Activated naive CD4-positive, alpha-beta T cell treated with anti-CD3 and anti-CD28 coated beads, Interleukin-2, amount 10 ng/mL, durations not matched to agents 7 days and 5 days (primary cell): ENCODE measurements at places on chromosomes 2 and 18.
A peak's percentile ranks its signal among the peaks of the same experiment; 100 is the strongest.

DNA sequence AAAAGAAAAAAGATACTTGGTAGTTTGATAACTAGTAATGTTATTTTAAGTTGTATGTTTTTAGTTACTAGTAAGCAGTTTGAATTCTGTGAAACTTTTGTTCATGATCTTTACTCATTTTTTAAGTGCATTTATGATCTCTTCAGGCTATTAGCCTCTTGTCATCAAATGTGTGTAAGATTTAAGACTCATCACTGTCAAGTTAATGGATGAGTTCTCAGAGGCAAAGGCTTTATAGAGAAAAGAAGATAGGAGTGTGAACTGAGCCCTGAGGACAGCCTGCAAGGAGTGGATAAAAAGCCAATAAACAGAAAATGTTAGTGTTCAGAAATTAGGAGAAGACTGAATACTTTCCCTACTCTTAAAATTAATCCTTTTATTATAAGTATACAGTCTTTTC lies 13.5 kb downstream of the NDUFV2 start:
- H3K36me3 ChIP-seq, result peaks cover 43% of the 10 kb centered on the region
- peak overlapping the region; percentile 100 for H3K27ac ChIP-seq
- H3K4me1 ChIP-seq, result peaks cover 82% of the 10 kb centered on the region
- no peaks in the 10 kb centered on the region for H3K27me3 ChIP-seq
- DNase-seq, result no peak
- peak overlapping the region; percentile 50 for H3K4me3 ChIP-seq

- H3K4me3 ChIP-seq, result no peak overlapping the region
- no peaks in the 10 kb centered on the region for H3K36me3 ChIP-seq
- no peak for DNase-seq
- no peak overlapping the region for H3K27ac ChIP-seq
Measured at GRCh38 chr2:99545604-99546003, 55.8 kb upstream of the REV1 start.

DNA sequence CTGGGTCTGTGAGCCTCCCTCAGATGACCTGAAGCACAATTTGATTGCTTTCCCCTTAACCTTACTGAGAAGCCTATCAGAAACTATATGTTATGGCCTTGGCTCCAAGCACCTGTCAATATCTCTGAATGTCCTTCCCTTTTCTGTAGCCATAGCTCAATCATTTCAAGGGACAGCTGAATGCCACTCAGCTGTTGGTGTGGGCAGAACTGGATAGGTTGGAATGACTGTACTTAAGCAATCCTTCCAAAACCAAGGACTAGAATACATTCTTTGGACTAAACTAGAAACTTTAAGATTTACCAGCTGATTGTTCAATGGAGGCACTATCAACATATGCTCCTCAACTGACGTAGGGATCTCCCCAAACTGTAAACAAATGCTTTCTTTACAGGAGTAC lies 159.4 kb downstream of the THADA start:
- H3K4me3 ChIP-seq, result no peak overlapping the region
- H3K36me3 ChIP-seq, result peaks cover 19% of the 10 kb centered on the region
- no peaks in the 10 kb centered on the region for H3K4me1 ChIP-seq
- no peak overlapping the region for H3K27ac ChIP-seq
- H3K27me3 ChIP-seq, result no peaks in the 10 kb centered on the region

DNA sequence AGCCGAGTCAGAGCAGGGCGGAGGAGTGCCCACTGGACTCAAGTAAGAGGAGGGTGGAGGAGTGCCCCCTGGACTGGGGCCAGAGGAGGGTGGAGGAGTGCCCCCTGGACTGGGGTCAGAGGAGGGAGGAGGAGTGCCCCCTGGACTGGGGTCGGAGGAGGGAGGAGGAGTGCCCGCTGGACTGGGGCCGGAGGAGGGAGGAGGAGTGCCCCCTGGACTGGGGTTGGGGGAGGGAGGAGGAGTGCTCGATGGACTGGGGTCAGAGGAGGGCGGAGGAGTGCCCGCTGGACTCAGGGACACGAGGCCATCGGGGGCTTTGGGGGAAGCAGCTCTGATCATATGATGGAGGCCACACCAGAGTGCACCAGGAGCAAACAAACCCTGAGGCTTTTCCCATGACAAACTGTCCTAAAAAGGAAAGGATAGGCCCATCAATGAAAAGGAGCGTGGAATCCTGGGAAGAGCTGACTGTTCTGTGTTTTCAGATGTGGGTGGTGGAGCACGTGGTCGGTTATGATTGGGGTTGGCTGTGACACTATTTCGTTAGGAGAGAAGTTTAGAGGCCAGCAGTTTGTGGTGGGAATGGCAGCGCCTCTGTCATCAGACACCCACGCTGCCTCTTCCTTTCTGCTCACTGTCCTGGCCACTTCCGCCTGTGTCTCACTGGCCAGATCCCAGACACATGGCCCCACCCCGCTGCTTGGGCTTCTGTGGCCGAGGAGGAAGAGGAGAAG lies 24.5 kb upstream of the HPCAL1 start:
- H3K27me3 ChIP-seq, result peaks cover 61% of the 10 kb centered on the region
- DNase-seq, result no peak
- H3K36me3 ChIP-seq, result no peaks in the 10 kb centered on the region
- H3K27ac ChIP-seq, result no peak overlapping the region
- peaks cover 10% of the 10 kb centered on the region for H3K4me1 ChIP-seq
- H3K4me3 ChIP-seq, result no peak overlapping the region

GRCh38 chr18:23225503-23225902 lies 90.2 kb downstream of the CABLES1 start:
- H3K27me3 ChIP-seq, result peaks cover 11% of the 10 kb centered on the region
- H3K27ac ChIP-seq, result no peak overlapping the region
- H3K4me3 ChIP-seq, result no peak overlapping the region

DNA sequence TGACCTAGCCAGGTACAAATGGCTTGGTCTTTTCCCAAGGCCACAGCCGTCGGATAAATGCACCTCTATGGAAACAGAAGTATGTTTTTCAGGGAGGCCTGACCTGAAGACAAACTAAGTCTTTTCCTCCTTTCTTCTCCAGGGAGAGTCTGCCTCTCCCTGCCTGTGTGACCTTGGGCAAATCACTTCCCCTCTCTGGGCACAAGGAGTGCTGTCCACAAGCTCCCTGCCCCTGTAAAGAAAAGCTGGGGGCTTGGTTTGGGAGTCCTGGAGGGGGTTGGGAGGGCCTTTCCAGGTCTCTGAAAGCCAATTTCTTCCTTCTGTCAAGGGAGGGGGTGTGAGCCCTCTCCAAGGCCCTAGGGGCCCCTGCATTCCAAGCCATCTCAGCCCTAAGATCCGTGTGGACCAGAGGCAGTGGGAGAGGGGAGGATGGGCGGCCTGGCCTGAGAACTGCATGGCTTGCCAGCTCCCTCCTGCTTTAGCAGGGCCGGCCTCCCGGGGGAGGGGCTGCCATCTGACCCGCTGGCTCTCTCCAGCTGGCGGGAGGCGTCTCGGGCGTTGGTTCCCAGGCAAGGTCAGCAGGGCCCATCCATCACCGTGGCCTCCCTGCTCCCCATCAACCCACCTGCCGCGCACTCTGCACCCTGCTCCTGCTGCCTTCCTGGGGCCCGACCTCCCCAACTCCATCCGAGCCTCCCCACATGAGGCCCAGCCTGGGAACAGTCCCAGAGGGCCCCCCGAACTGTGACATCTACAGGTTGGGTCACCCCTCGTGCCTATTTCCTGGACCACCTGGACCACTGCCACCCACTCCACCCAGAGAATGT lies 61.4 kb downstream of the SMAD7 start:
- no peak overlapping the region for H3K27ac ChIP-seq
- H3K27me3 ChIP-seq, result peaks cover 38% of the 10 kb centered on the region
- H3K36me3 ChIP-seq, result no peaks in the 10 kb centered on the region
- H3K4me3 ChIP-seq, result no peak overlapping the region
- no peak for DNase-seq
- H3K4me1 ChIP-seq, result no peaks in the 10 kb centered on the region

- no peaks in the 10 kb centered on the region for H3K4me1 ChIP-seq
- no peaks in the 10 kb centered on the region for H3K36me3 ChIP-seq
- DNase-seq, result no peak
- no peak overlapping the region for H3K27ac ChIP-seq
Measured at GRCh38 chr2:57576983-57577382, 469.6 kb upstream of the VRK2 start.

DNA sequence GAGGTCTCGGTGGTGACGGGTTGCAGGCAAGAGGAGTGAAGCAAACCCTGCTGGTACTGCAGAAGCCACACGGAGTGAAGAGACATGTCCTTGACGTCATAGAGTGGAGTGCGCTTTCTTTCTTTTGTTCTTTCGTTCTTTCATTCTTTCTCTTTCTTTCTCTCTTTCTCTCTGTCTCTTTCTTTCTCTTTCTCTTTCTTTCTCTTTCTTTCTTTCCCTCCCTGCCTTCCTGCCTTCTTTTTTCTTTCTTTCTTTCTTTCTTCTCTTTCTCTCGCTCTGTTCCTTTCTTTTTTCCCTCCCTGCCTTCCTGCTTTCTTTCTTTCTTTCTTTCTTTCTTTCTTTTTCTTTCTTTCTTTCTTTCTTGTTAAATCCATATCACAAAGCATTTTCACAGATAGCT lies 39.2 kb downstream of the LRRFIP1 start:
- H3K27me3 ChIP-seq, result peaks cover 75% of the 10 kb centered on the region
- no peak overlapping the region for H3K27ac ChIP-seq
- H3K4me3 ChIP-seq, result no peak overlapping the region

GRCh38 chr18:49499046-49499637 lies 12.1 kb upstream of the C18orf32 start:
- H3K27ac ChIP-seq, result no peak overlapping the region
- DNase-seq, result no peak
- H3K36me3 ChIP-seq, result no peaks in the 10 kb centered on the region
- H3K4me3 ChIP-seq, result no peak overlapping the region

GRCh38 chr18:66329716-66330115 lies 274.2 kb downstream of the CDH19 start:
- H3K27ac ChIP-seq, result no peak overlapping the region
- DNase-seq, result no peak
- no peak overlapping the region for H3K4me3 ChIP-seq
- no peaks in the 10 kb centered on the region for H3K4me1 ChIP-seq
- H3K27me3 ChIP-seq, result no peaks in the 10 kb centered on the region

- no peak overlapping the region for H3K27ac ChIP-seq
- H3K4me3 ChIP-seq, result no peak overlapping the region
- no peak for DNase-seq
- no peaks in the 10 kb centered on the region for H3K4me1 ChIP-seq
- H3K27me3 ChIP-seq, result peaks cover 13% of the 10 kb centered on the region
Measured at GRCh38 chr18:36451454-36452251, 154.1 kb downstream of the FHOD3 start.

DNA sequence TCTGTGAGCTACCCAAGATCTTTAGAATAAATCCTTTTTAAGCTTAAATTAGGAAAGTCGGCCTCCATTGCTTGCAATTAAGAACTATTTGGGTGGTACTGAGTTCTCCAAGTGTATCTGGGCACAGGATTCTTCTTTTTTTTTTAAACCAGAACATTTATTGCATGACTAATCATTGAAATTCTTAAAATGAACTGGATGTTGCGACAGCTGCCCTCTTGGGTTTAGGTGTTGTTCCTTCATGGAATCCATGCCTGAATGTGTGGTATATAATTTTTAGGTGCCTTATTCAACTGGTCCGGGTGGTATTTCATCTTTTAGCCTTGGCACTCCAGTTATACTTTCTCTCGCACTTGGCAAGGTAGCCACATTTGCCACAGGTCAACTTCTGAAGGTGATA lies 14.5 kb upstream of the KCNK3 start:
- no peak overlapping the region for H3K27ac ChIP-seq
- no peaks in the 10 kb centered on the region for H3K36me3 ChIP-seq
- DNase-seq, result no peak

DNA sequence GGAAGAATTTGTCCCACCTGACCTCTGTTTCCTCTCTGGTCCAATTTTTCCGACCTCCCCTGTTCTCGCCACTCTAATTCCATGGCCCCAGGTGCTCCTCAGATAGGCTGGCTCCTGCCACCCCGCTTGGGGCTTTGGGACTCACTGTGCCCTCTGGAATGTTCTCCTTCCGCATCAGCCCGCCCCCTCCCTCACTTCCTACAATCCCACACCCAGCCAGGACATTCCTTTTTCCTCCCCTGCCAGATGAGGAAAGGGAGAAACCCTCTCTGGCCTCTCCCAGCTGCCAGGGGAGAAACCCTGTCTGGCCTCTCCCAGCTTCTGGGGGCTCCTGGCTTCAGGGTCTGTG lies 3.1 kb upstream of the OR6B2 start:
- no peak overlapping the region for H3K27ac ChIP-seq
- no peaks in the 10 kb centered on the region for H3K4me1 ChIP-seq
- H3K36me3 ChIP-seq, result no peaks in the 10 kb centered on the region
- no peak overlapping the region for H3K4me3 ChIP-seq
- peaks cover 37% of the 10 kb centered on the region for H3K27me3 ChIP-seq

- H3K36me3 ChIP-seq, result no peaks in the 10 kb centered on the region
- DNase-seq, result no peak
- H3K4me1 ChIP-seq, result no peaks in the 10 kb centered on the region
- no peak overlapping the region for H3K27ac ChIP-seq
- H3K27me3 ChIP-seq, result no peaks in the 10 kb centered on the region
Measured at GRCh38 chr2:128466776-128467175, 148.1 kb upstream of the HS6ST1 start.

DNA sequence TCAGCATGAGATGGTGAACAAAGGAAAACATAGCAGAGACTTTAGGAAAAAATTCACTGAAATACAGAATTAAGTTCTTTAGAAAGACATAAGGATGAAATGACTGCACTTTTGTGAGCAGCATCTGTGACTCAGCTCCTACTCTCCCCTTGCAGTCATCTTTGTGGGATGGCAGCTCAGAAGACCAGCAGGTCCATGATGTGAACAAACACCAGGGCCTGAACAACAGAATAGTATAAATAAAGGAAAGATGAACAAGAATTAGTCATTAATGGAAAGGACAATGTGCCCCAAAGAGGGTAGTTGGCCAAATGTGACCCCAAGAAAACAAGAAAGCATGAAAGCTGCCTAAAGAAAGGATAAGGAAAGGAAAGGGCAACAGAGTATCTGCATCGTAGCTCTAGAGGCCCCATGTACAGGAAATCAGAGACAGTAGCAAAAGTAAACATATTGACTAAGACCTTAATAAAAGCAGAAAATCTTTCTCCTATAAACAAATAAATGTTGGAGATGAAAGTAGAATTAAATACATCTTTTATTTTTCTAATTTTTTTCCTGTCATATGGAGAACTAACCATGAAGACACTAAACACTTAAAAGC lies 318.0 kb downstream of the ZEB2 start:
- peaks cover 9% of the 10 kb centered on the region for H3K4me1 ChIP-seq
- H3K27ac ChIP-seq, result no peak overlapping the region
- H3K27me3 ChIP-seq, result no peaks in the 10 kb centered on the region
- H3K36me3 ChIP-seq, result no peaks in the 10 kb centered on the region
- DNase-seq, result no peak
- H3K4me3 ChIP-seq, result no peak overlapping the region

GRCh38 chr2:55150834-55151233 lies 81.3 kb downstream of the CLHC1 start:
- H3K27ac ChIP-seq, result no peak overlapping the region
- no peaks in the 10 kb centered on the region for H3K4me1 ChIP-seq

- H3K27me3 ChIP-seq, result peaks cover 24% of the 10 kb centered on the region
- no peak overlapping the region for H3K27ac ChIP-seq
- H3K4me3 ChIP-seq, result no peak overlapping the region
Measured at GRCh38 chr2:27705851-27706622, 42.3 kb downstream of the SLC4A1AP start.
